Stimulated activated CD4-positive, alpha-beta T cell treated with anti-CD3 and anti-CD28 coated beads, TNF-alpha, amount 100 ng/mL, for 24 hours (primary cell): ENCODE measurements at places on chromosomes 11 and 22.

DNA sequence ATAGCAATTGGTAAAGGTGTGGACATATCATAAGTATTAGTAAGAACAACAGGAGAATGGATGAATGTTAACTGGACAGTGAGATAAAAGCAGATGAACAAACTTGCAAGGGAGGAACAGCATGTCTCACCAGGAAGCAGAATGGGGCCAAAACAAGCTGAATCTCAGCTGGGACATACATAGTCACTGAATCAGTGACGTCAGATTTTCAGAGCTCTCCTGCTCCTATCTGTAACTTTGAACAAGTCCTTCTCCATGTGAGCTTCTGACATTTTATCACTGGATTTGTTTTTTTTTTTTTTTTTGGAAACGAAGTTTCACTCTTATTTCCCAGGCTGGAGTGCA, 118.7 kb downstream of the BBOX1 start:
- DNase-seq, result no peak

GRCh38 chr11:69044111-69045013, 4.4 kb upstream of the TPCN2 start:
- DNase-seq, result no peak

DNA sequence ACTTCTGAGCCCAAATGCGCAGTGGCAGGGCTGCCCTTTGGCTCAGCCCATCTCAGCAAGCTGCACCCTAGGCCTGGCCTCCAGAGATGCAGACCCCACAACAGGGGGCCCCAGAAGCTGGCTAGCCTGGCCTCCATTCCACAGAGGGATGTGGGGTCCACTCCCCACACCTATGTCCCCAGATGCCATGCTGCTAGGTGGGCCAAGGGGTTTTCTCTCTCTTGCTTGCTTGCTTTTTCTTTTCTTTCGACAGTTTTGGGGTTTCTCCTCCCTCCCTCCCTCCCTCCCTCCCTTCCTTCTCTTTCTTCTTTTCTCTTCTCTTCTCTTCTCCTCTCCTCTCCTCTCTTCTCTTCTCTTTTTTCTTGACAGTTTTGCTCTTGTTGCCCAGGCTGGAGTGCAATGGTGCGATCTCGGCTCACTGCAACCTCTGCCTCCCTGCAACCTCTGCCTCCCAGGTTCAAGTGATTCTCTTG, 9.6 kb downstream of the SCARF2 start:
- DNase-seq, result no peak

GRCh38 chr11:72069787-72070251, 10.5 kb downstream of the NUMA1 start:
- no peak for DNase-seq

- DNase-seq, result no peak
Measured at GRCh38 chr11:87173185-87174039, 135.7 kb downstream of the TMEM135 start.

DNA sequence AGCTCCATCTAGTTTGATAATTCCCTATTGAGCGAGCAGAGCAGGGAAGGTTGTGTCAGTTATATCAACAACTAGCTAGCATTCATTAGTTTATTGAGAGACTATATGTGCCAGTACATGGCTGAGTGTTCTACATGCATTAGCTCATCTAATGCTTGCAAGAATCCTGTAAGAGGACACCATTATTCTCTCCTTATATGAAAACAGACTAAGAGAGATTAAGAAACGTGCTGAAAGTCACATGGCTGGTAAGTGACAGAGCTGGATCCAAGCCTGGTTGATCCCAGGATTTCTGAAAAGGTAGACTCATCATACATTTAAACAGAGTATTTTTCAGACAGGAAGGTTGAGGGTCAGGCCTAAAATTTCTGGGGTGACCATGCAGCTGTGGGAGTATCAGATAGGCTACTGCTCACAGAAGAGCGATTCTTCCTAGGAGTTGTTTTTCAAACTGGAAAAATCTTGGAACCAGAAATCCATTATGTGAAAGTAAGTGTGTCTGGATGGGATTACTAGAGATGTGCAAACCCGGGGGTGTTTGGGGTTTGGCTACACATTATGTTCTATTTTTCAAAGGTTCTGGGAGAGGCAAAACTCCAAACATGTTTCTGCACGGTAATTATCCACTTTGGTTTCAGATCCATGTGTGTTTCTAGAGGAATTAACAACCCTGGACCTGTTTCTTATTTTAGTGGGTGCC, 213.3 kb downstream of the FAM76B start:
- no peak for DNase-seq

DNA sequence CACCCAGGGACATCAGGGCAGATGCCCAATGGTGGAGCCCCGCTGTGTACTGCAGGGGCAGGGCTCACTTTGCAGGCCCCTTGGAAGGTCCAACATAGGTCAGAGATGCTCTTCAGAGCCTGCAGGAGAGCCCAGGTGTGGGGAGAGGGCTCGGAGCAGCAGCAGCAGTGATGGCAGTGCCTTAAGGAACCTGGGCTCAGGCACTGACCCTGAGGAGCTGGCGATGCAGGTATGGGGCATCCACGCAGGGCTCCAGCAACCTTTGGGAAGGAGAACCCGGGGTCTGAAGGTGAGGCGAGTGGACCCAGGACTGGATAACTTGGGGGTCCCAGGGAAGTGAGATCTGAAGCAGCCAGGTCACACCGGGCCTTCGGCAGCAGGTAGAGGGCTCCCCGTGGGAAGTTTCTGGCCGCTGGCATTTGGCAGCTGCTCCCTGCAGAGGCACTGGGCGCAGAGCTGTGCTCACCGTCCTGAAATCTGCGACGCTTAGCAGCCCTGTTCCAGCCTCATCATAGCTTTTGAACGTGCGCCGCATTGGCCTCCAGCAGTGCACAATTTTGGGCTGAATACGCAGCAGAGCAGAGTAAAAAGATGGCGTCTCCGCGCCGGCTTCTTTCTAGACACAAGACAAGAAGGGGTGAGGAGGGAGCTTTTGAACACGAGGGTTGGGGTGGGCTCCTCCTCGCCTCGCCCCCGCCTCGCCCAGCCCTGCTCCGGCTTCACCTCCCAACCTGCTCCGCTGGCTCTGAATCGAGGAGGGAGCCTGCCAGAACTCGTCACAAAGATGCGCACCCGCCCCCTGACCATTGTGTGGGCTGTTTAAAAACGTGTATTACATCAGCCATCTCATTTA, 118.8 kb downstream of the MPPED1 start:
- no peak for DNase-seq

DNA sequence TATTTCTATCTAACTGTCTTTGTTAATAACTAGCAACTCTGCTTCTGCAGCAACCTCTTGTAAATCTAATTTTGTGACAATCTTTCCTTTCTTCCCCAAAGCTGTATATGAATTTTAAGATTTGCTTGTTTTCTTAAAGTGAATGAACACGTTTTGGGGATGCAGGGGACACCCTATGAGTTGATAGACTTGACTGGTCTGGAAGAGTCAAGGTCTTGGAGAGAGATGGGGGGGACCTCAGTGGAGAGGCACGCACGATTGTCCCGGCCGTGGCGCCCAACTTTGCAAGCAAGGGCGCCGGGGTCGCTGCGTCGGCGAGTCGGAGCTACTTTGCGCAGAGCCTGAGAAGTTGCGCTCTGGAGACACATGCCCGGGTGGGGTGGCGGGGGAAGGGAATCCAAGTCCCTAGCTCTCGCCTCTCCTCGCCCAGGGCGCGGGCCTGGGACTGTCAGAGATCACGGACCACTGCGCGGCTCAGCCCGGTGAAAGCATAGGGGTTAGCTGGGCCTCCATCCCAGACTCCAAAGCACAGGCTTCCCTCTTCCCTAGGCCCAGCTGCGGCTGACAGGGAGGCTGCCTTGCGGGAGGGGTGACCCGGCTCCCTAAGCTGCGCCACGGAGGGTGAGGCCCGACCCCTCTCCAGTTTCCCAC, 854 bp downstream of the ABCC8 start:
- DNase-seq, result no peak
